ENCODE measurements at places on chromosomes 1 and 21. TPM values are rescaled to one million over a fixed set of nuclear protein-coding genes. Genes with fewer than 3 reads are reported as not detected.

NBPF11 gene
- 1.5 TPM for total RNA-seq

PIGK gene
- total RNA-seq: 18.0 TPM

PLA2G2C gene
- not detected for total RNA-seq

TFF3 gene
- total RNA-seq: 9.6 TPM

FAM163A gene
- total RNA-seq: not detected

TNFRSF4 gene
- not detected for total RNA-seq

CAPZA1 gene
- total RNA-seq: 221 TPM

C2CD4D gene
- not detected for total RNA-seq

Measured in airway epithelial cell (primary cell).